ENCODE measurements at places on chromosomes 6 and 20. TPM values are rescaled to one million over a fixed set of nuclear protein-coding genes. Genes with fewer than 3 reads are reported as not detected.

DNA sequence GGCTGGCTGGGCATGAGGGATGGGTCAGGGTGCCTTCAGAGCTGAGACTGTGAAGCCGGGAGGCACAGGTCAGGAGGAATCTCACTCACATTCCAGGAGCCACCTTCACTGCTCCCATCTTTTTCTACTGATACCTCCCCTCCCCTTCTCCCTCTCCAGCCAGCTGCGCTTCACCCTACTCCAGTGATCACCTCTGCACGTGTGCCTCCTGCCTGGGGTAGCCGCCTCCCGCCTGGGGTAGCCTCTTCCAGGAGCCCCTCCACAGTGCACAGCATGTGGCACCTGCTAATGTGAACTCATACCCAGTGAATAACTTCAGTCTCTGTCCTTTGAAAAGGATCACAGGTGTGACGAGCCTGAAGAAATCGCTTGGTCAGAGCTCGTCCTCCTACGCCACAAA, 232.6 kb downstream of the TMEM242 start:
- no peak overlapping the region for H3K27ac ChIP-seq
- H3K36me3 ChIP-seq: no peaks in the 10 kb centered on the region
- no peak for DNase-seq
- no peaks in the 10 kb centered on the region for H3K27me3 ChIP-seq

DNA sequence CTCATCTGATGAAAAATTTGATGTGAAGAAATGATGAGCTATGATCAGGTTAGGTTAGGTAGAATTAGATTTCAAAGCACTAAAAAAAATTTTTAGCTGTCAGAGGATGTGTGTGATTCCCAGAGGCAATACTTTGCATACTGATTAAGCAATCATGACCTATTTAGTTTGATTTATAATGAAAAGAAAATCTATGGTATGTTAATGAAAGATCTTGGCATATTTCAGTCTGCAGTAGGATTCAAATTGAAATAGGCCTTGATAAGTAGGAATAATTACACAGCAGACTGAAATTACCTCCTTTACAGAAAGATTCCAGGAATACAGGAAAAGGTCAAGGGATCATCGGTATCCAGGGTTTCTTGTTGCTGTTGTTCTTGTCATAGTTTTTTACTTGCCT, 69.3 kb downstream of the HDDC2 start:
- no peak for DNase-seq
- no peaks in the 10 kb centered on the region for H3K36me3 ChIP-seq
- H3K4me3 ChIP-seq: no peak overlapping the region
- H3K4me1 ChIP-seq: no peaks in the 10 kb centered on the region
- no peak overlapping the region for H3K27ac ChIP-seq
- no peaks in the 10 kb centered on the region for H3K27me3 ChIP-seq

DNA sequence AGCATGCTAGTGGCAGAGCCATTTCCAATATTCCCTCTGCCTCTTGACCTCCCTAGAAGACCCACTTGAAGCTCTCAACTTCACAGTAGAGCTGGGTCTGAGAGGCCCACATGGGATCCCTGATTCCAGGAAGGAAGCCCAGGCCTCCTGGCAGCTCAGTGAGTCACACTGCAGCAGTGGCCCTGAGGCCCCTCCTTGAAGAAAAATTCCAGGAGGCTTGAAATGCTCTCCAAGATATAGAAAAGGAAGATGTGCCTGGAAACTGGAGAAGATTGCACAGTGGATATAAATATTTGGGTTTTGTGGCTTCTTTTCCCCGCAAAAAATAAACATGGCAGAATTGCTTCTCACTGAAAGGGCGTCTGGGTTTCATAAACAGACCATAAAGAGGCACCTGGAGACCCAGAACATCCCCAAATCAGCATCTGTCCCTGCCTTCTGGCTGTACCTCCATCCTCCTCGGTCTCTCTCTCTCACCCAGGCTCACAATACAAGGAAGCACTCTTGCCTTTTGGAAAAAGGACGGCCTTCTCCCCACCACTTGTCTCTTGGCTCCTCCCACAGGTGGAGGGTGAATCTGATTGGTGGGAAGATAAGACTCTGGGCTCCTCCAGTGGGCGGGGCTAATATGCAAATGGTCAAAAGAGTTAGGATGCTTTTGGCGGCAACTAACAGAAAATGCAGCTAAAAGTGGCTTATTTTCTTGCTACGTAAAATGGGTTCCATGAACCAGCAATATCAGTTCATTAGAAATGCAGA, 200.0 kb upstream of the SULF2 start:
- no peaks in the 10 kb centered on the region for H3K4me1 ChIP-seq
- H3K4me3 ChIP-seq: no peak overlapping the region
- H3K27me3 ChIP-seq: peaks cover 13% of the 10 kb centered on the region

The CALHM4 gene
- total RNA-seq: not detected

The NKX2-2 gene
- not detected for total RNA-seq

The PRICKLE4 gene
- total RNA-seq: 0.29 TPM

The TCF21 gene
- total RNA-seq: not detected

The BPI gene
- total RNA-seq: not detected
